ENCODE measurements at places on chromosomes 13 and 19. TPM values are rescaled to one million over a fixed set of nuclear protein-coding genes. Genes with fewer than 3 reads are reported as not detected.

GRCh38 chr13:48066310-48066989, 28.5 kb downstream of the MED4 start:
- DNase-seq = peak; percentile 46

DNA sequence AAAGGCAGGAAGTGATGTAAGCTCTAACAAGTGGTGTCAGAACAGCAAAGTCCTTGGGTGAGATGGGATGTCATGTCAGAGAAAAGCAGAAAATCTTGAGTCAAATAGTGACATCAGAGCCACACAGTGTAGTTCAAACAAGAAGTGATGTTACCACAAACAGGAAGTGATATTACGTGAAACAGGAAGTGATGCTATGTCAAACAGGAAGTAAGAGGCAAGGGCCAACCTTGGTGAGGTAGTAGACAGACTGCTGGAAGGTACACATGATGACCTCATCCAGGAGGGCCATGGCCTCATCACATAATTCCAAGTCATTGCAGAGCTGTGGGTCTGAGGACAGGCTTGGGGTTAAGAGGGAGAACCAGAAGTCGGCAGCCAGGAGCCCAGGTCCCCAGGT, 7.0 kb upstream of the MAMSTR start:
- DNase-seq = no peak

GRCh38 chr13:101811284-101811839, 358.9 kb downstream of the ITGBL1 start:
- DNase-seq = peak; percentile 32

The ERF gene
- 32.7 TPM for total RNA-seq

The CPB2 gene
- 0.55 TPM for total RNA-seq

DNA sequence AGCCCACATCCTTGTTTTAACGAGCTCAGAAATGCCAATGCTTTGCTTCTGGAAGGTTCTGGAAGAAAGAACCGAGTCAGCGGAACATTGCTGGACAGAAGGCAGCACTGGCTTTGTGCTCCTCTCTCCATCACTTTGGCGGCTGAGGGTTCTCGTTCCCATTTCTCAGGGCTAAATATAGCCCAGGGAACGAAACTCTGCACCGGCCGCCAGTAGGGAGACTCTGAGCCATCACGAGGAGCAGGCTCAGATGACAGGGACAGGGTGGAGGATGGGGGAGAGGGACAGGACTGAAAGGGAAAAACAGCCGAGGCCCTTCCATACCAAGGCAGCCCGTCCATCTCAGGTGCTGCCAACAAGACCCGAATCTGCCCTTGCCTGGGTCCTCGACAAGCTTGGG, 166.4 kb downstream of the CACNA1A start:
- DNase-seq = no peak

DNA sequence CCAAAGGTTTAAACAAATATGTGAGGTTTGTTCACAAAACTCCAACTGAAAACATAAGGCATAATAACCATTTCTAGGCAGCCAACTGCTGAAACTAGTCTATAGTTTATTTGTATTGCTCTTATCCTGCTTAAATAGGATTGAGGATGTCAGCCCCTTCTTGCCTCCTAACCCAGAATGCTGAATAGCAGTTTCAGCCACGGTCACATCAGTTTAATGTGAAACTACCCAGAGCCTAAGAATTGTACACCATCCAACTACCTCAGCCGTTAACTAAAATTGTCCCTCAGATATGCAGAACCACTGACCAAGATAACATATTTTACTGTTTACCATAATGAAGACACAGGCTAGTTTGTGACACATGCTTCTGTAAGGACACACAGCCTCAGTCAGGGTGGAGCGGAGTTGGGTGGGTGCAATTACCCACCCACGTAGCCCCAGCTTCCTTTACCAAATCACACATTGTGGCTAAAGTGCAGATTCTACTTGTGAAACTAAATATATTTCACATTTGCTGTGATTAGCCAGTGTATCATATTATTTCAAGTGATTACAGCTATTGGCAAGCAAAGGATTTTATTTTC, 259.9 kb downstream of the EFNB2 start:
- no peak for DNase-seq

The TGFBR3L gene
- not detected for total RNA-seq

DNA sequence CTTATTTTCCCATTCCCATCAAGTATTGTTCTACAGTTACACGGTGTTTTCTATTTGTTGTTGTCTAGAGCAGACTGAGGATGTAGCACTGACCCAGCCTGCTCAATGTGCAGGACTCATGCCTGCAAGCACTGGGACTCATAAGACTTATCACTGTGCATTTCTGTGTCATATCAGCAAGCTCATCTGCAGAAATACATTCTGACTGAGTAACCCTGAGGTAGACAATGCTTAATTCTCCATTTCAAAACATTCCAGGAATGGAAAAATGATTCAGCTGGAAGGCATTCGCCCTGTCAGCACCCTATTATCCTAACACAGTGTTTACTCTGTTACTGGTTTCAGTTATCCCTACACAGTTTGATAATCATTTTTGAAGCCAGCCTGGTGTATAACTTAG, 2506.4 kb downstream of the PCDH9 start:
- peak; percentile 66 for DNase-seq

DNA sequence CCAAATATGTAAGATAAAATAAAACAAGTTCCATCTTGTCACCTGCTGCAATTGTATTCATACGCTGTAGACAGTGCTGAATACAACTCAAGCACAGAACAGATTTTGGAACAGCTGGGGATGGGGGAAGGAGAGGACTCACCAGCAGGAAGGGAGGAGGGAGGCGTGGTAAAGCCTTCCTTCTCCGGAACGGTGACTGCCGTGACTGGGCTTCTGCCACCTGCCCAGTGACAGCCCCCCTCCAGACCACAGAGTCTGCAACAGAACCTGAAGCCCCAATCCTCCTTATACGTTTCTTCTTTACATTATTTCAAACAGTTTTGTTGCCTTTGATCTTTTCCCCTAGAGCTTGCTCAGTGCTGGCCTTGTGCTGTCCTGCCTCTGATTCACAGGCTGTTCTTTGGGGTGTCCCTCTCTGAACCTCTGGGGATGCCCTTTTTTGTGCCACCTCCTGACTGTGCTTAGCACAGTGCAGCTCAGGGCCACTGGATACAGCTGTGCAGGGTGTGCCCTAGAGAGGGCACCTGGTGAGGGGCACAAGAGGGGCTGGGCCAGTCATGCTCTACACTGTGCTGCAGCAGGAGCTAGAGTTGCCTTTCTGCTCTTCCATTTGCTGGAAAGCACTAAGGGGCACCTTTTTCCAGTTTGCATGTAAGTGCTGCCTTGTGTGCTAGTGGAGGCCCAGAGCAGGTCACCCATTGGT, 213.0 kb downstream of the ZIC5 start:
- DNase-seq = no peak

- DNase-seq = no peak
These were observed 6.3 kb downstream of the SPINT2 start for GRCh38 chr19:38270587-38271167.

The FCAR gene
- not detected for total RNA-seq

GRCh38 chr13:31060655-31061054, 101.0 kb downstream of the HSPH1 start:
- no peak for DNase-seq

- no peak for DNase-seq
These were observed 6.9 kb upstream of the PLEKHF1 start for GRCh38 chr19:29658221-29658991.

The DNAAF3 gene
- total RNA-seq = 2.8 TPM

The NANOS3 gene
- total RNA-seq = not detected

The POGLUT2 gene
- not detected for total RNA-seq

- no peak for DNase-seq
These were observed 6.2 kb downstream of the BCL3 start for GRCh38 chr19:44754750-44755080.

DNA sequence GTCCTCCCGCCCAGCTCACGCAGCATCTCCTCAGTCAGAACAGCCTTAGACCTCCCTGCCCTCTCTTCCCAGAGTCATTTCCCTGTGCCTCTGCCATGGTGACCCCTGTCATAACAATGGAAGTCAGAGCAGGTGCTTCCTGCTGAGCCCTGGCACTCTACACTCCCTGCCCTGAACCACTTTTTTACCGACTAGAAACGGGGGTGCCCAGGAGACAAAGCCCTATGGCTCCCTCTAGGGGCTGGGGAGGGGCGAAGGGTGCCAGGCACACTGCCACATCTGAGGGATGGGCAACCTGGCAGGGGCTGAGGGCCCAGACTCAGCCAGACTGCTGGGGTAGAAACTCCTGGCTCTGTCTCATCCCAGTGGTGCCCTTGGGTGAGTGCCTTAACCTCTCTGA, 16.4 kb downstream of the ZNF574 start:
- DNase-seq = peak; percentile 37

The LMTK3 gene
- not detected for total RNA-seq

- peak; percentile 38 for DNase-seq
These were observed 2220.8 kb upstream of the PCDH20 start for GRCh38 chr13:63636316-63636993.

DNA sequence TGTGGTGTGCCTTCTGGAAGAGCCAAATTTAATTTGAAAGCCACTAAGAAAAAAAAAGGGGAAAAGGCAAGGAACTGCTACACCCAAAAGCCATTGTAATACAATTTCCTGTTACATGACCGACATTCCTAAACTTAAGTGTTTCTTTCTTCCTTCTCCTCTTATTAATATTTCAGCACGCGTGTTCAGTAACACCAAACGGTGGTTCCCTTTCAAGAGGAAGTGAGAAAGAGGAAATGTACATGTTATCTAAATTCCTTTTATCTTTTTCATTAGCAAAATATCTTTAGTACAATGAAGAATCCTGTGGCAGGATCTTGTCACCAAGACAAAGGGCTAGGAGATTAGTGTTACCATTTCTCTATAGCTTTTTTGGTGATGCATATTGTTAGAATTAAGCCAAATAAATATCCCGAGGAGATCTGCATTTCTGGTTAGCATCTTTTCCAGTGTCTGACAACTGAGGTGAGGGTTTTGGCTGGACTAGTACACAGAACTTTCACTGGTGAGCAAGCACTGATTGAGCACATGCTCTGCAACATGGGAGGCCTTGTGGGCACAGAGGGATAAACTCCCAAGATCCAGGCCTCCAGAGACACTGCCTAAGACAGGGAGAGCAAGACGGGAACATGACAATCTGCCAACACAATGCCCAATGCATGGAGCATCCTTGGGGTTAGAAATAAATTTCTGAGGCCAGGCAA, 22.1 kb downstream of the LATS2 start:
- DNase-seq = no peak

DNA sequence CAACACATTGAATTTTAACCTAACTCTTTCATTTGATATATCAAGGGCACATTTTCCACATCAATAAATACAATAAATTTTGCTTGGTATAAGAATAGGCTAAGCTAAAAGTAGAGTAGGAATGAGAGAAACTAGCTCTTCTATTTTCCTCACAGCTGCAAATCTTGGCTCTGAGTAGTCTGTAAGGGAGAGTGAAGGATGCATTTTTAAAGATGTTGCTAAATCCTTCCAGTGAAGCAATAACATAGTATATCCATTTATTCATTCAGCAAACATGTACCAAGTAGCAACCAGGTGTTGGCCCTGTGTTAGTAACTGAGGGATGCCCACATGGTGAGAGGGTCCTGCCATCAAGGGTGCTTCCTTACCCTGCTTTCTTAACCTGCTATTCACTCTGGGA, 799.9 kb downstream of the PCDH9 start:
- no peak for DNase-seq

DNA sequence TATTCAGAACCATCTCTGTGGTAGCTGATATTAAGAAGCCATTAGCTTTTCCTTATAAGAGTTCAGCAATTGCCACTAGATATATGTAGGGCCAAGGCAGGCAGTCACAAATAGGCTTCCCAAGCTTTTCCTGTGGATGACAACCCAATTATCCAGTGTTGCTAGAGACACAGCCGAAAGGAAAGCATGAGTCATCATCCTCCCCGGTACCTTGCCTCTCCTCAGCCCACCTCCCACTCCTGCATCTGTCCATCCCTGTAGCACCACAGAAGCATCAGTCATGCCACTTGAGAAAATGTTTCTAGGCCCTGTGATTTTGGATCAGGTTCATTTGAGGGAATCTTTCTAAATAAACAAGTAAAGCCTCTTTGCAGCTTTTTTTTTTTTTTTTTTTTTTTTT, 204.3 kb downstream of the DNAJC15 start:
- DNase-seq = no peak

GRCh38 chr13:21546372-21546771, 57.6 kb downstream of the MICU2 start:
- DNase-seq = no peak

- DNase-seq = no peak
These were observed 11.4 kb upstream of the PEPD start for GRCh38 chr19:33532859-33533460.

- no peak for DNase-seq
These were observed 85.1 kb downstream of the FNDC3A start for GRCh38 chr13:49060678-49061387.

The CPT1C gene
- 3.8 TPM for total RNA-seq

The KISS1R gene
- not detected for total RNA-seq

GRCh38 chr19:4390017-4390566, 10.3 kb downstream of the SH3GL1 start:
- DNase-seq = no peak

GRCh38 chr13:66506979-66507378, 723.2 kb downstream of the PCDH9 start:
- DNase-seq = no peak

The TCF3 gene
- total RNA-seq = 23.2 TPM

The SRRM5 gene
- total RNA-seq = not detected

All from SK-MEL-5 (cell line).